ENCODE measurements at places on chromosomes 2 and 18. TPM values are rescaled to one million over a fixed set of nuclear protein-coding genes. Genes with fewer than 3 reads are reported as not detected.

DNA sequence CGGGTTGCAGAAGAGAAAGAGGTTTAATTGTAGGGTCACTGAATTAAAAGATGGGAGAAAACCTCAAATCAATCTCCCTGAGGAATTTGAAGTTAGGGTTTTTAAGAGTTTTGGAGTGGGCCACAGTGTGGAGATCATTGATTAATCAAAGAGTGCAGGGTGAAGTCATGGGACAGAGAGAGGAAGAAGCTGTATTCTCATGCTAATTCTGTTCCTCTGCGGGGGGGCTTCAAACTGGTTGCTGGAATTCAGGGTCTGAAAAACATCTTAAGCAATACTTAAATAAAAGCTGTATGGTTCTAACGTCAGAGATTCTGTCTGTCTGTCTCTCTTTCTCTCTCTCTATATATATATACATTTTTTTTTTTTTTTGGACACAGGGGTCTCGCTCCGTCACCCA is 169.8 kb upstream of the SPATS2L start:
- DNase-seq = no peak

DNA sequence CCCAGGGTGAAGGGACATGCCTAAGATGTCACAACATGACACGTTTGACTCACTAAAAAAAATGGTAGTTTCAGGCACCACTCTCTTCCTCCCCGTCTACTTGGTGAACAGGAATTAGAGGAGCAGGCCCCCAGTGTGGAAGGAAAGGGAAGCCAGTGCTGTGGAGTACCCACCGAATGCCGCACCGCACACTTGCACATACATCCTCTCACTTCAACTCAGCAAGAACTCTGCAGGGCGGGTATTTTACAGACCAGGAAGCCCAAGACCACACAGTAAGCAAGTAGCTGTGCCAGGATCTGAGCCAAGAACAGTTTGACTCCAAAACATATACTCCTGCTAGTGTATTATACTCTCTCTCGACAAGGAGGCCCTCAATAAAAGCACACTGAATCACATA is 69.8 kb downstream of the BCL2 start:
- peak; percentile 49 for DNase-seq

- DNase-seq = no peak
These were observed 11.0 kb downstream of the CCBE1 start for GRCh38 chr18:59686260-59686659.

GRCh38 chr2:21083482-21083881 is 39.6 kb upstream of the APOB start:
- DNase-seq = no peak

DNA sequence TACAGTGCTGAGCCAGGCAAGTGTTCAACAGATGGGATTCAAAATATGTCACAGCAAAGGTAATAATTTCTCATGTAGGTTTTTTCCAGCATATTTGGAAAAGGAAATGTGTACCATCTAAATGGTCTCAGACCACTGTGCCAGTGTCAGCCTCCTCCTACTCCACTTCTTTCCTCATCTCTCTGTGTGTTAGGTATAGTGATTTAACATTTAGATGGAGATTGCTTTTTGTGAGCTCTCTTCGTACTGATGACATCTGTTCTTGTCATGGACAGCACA is 80.9 kb upstream of the TSPYL6 start:
- DNase-seq = no peak

DNA sequence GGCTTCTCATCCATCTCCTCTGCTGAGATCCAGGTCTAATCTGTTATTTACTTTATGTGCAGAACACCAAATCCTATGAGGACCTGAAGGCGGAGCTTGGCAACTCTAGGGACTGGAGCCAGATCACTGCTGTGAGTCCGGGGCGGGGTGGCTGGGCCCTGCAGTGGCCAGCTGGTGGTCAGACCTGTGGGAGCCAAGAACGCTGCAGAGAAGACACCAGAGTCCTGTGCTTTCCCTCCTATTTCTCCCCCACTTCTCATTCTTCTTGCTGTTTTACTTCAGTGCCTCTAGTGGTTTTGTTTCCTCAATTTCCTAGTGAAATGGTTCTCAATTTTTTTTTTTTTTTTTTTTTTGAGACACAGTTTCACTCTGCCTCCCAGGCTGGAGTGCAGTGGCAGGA is 19.7 kb downstream of the VIL1 start:
- no peak for DNase-seq

GRCh38 chr2:128354726-128355470 is 36.2 kb upstream of the HS6ST1 start:
- DNase-seq = no peak

- DNase-seq = no peak
These were observed 5.2 kb upstream of the ARMC9 start for GRCh38 chr2:231193216-231193615.

- DNase-seq = no peak
These were observed 116.8 kb upstream of the MEIS1 start for GRCh38 chr2:66318009-66318561.

DNA sequence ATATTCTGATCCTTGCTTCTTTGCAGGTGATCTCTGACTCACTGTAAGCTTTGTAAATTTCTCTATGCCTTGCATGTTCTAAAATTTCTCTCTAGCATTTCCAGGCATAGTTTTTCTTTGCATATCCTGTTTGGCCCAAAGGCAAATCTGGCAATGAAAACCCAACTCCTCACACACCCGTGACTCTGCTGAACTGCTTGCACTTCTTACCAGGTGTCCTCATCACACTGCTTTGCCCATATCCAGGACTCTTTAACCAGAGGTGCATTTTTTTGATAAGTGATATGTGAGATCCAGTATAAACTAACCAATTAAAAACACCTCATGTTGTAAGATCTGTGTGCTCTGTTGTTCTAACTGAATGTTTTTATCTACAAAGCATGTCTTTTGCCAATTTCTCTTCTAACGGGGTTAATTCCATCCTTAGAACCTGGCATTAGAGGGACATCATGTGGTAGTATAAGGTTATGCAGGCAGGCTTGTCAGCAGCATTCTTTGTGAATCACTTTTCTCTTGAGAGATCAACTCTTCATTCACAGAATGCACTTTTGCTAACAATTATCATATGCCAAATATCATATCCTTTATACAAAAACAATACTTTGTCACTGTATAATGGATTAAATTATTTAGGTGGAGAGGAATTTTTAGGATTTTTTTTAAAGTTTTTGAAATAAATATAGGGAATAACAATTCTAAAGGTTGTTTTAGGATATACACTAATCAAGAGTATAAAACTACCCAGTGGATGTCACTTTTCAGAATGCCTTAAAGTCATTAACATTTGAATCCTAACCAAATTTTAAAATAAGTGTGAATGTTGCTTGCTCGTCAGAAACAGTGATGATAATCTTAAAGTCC is 20.8 kb upstream of the TMX3 start:
- peak; percentile 43 for DNase-seq

DNA sequence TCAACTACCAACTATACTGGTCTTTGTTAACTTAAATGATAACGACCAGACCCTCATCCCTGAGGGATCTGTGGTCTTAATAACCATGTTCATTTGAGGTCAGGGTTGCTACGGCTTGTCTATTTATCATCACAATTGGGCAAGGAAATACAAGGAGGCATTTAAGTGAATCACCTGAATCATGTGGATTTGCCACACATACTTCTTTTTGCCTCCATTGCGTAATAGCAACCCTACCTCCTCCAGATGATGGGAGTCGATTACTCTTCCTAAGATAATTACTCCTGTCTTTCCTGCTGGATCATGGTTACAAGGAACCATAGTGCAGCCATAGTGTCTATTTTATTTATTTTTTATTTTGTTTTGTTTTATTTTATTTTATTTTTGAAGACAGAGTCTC is 42.2 kb downstream of the TAF4B start:
- no peak for DNase-seq

DNA sequence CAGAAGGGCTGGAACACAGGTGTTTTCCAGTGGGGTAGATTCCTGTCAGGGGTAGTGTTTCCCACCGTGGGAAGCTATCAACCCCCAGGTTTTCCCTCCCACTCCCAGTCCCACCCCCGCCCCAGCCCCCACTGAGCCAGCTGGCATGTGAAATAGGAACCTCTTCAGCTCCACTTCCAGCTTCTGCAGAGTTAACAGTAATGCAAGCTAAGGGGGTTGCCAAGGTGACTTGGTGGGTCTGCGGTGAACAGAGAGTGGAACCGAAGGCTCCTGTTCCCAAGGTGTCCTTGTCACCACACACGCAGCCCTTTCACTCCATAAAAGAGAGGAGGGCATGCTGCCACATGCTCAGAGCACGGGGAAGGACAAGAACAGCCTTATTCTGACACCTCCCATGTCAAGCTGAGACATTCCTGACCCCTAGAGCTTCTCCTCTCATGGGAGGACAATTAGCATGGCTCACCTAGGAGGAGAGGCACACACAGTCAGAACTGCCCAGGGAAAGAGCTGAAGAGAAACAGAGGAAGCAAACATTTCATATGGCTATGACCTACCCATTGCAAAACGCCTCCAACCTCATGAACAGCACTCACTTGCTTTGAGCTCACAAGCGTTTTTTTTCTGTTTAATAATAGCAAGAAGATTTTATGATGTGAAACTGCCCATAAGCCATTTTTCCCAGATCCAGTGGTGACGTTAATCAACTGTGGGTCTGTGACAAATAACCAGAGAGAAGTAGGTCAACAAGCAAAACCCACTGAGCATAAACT is 39.8 kb upstream of the TBC1D8 start:
- no peak for DNase-seq

DNA sequence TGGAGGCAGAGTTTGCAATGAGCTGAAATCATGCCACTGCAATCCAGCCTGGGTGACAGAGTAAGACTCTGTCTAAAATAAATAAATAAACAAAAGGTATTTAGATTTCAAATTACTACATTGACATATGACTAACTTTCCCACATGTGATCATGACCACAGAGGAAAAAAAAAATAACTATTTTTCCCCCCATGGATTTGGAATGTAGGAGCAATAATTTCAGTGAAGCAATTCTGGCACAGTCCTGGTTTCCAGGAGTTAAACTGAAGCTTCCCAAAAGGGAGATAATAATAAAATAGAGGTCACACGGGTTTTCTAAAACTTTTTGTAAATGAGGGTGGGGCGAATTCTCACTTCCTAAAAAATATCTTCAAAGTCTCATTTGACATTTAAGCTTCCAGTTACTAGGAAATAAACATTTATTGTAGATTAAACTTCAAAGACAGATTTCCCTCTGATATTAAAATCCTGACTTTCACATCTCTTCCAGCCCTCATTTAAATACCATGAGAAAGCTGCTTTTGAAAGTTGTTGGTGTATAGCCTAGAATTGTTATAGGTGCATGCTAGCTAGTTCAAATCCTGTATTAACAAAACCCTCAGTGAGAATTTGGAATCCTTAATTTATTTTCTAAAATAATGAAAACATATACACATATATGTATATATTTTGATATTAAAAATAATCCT is 20.7 kb downstream of the SLC19A3 start:
- no peak for DNase-seq

GRCh38 chr2:11175293-11175795 is 20.1 kb downstream of the SLC66A3 start:
- DNase-seq = no peak

DNA sequence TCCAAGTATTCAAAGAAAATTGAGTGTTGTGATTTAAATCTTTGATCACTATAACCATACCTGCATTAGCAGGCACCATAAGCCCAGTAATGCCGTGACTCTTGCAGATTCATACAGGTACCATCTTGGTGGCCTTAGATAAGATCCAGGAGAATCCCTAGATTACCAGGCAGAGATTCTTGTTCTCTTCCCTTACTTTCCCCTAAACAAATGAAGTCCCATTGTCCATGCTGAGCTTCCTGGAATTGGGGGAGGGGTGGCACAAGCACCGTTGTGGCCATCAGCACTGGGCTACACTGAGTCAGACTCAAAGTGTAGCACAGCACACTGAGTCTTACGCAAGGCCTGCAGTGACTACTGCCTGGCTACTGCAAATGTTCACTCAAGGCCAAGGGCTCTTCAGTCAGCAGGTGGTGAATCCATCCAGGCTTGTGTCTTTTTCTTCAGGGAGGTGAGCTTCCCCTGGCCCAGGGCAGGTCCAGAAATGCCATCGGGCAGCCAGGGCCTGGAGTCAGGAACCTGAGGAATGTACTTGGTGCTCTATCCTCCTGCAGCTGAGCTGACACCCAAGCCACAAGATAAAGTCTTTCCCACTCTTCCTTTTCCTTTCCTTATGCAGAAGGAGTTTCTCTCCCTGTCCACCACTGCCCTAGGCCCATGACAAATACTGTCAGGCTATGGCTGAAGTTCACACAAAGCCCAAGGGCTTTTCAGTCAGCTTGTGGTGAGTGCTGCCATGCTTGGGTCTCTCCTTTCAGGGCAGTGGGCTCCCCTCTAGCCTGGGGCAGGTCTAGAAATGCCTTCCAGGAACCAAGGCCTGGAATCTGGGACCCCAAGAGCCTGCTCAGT is 52.6 kb downstream of the CD28 start:
- DNase-seq = no peak

DNA sequence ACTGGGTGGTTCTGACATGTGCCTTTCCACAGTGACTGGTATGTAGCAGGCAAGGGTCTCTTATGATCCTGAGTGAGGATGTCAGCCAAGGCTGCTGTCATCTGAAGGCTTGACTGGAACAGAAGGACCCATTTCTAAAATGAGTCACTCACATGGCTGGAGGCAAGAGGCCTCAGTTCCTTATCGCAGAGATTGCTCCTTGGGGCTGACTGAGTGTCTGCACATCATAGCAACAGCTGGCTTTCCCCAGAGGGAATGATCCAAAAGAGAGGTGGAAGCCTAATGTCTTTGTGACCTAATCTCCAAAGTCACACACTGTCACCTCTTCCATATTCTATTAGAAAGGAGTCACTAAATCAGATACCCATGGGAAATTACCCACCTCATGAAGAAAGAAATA is 114.0 kb downstream of the NEDD4L start:
- no peak for DNase-seq

GRCh38 chr2:3236300-3237045 is 141.1 kb downstream of the EIPR1 start:
- no peak for DNase-seq

GRCh38 chr2:118667964-118668363 is 179.5 kb downstream of the EN1 start:
- DNase-seq = no peak

DNA sequence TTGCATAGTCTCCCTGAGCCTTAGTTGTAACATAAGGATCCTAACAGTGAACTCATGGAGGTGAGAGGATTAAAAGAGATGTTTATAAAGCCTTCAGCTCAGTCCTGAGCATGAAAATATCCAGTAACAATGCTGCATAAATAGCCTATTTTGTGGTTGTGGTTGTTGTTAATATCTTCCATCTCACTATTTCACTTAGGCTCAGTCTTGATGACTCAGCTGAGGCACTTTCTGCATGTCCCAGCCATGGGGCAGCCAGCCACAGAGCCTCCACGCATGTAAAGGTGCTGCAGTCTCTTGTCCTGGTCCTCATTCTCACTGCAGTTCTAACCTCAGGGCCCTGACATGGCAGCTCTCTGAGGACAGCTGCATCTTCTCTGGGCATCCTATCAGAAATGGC is 218.8 kb upstream of the PKDCC start:
- DNase-seq = no peak

MARCHF4 gene
- total RNA-seq = not detected

SPHKAP gene
- total RNA-seq = not detected

FAM228A gene
- 0.26 TPM for total RNA-seq

DSG1 gene
- not detected for total RNA-seq

CFAP65 gene
- not detected for total RNA-seq

COX7A2L gene
- total RNA-seq = 76.7 TPM

SAG gene
- total RNA-seq = not detected

CRIM1 gene
- total RNA-seq = 0.88 TPM

YIPF4 gene
- 31.9 TPM for total RNA-seq

RIT2 gene
- total RNA-seq = not detected

GKN1 gene
- not detected for total RNA-seq

CENPA gene
- not detected for total RNA-seq

KCNK3 gene
- not detected for total RNA-seq

All from naive thymus-derived CD8-positive, alpha-beta T cell (primary cell).